ENCODE measurements at places on chromosomes 6 and 20. TPM values are rescaled to one million over a fixed set of nuclear protein-coding genes. Genes with fewer than 3 reads are reported as not detected.

DNA sequence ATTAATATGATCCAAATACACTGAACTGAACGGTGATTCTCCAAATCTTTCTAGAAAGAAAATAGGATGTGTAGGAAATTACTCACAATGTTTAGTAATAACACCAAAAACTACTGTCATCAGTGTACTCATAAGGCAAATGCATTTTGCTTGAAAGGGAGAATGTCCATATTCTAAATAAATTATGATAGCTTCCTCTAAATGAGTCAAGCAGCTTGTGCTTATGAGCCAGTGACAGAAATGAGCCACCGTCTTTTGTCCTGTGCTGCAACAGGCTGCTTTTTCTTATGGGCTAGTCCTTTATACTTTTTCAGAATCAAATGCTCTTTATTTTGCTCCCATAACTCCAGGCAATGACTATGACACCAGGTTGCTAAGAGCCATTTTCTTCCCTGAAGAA lies 4.5 kb upstream of the ZNF451 start:
- DNase-seq = peak; percentile 6

The ADGB gene
- total RNA-seq = not detected

DNA sequence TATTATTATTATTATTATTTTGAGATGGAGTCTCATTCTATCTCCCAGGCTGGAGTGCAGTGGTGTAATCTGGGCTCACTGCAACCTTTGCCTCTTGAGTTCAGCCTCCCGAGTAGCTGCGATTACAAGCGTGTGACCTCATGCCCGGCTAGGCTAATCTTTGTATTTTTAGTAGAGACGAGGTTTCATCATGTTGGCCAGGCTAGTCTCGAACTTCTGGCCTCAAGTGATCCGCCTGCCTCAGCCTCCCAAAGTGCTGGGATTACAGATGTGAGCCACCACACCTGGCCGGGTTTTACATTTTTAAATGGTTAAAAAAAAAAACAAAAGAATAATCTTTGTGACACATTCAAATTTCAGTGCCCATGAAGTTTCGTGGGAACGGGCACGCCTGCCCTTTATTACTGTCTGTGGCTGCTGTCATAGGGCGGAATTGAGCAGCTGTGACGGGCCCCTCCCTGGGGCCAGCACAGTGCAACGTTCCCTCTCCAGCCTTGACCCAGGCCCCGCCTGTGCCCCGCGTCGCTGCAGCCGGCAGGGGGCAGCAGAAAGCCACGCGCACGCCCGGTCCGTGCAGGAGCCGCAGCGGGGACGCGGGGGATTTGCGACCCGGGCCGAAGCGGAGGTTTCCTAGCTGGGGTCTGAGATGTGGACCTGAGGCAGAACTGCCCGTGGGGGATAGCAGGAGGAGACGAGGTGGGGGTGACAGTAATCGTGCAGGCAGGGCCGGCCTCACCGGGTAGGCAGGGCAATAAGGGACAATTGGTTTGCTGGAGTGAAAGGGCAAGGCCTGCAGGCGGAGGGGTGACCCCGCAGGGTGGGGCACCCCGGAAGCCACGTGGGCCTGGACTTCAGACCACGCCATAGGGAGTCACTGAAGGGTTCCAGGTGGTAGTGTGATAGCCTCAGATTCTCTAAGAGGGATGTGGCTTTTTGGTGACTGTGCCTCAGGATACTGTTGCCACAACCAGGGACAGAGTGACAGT lies 54.3 kb downstream of the SYTL3 start:
- peak; percentile 23 for DNase-seq

The LTB gene
- total RNA-seq = 6.4 TPM

The ZHX3 gene
- 6.4 TPM for total RNA-seq

The RAET1G gene
- under 0.01 TPM for total RNA-seq

The HAO1 gene
- total RNA-seq = not detected

The CLPSL1 gene
- not detected for total RNA-seq

- no peak for DNase-seq
These were observed 665 bp downstream of the FASTKD5 start for GRCh38 chr20:3158968-3159431.

GRCh38 chr6:57220083-57220703 lies 1.9 kb downstream of the RAB23 start:
- no peak for DNase-seq

DNA sequence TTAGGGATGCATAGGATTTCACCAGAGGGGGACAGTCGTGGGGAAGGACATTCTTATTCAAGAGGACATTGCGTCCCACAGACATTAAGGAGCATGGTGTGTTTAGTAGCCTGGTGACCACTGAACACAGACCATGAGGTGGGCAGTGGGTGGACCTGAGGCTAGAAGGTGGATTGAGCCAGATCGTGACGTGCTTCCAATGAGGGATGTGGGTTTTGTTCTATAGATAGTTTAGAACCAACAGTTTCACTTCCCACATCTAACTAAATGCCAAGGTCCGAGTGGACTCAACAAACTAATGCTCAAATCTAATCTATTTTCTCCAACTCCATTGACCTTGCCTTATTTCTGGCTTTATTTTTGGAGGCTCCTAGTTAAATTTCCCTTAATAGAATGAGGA lies 58.5 kb downstream of the OGFRL1 start:
- DNase-seq = no peak

DNA sequence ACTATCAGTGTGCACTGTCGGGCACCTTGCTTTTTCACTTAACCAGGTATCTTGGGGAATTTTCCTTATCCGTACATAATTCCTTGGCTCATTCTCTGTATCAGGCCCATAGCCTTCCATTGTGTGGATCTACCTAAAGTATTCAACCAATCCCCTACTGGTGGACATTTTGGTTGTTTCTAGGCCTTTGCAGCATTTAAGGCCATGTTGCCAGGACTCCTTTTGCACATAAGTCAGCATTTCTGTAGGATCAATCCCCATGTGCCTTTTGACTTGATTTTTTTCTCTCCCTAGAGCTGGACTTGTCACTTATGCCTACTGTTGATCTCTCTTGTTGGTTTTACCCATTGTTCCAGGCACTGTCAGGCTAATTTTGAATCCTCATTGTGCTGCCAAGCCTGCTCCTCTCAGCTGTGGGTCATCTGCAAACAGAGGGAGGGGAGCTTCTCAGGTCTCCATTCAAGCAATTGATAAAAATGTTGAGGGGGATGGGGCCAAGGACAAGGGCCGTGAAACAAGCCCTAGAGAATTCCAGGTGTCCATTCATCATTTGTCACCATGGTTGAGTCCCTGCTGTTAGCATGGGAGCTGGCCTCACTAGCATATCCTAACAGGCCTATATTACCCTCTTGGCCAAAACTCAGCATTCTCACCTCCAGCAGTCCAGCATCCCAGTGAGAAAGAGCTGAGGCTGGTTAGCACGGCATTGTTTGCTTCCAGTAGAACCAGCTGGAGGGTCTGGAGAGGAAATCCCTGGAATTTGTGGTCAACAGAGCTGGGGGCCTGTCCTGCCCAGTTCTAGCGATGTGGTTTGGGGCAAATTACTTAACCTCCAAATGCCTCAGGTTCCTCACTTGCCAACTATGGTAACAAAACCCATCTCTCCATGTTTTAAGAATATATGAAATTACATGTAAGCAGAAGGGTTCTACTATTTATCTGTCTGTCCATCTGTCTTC lies 178.4 kb downstream of the MRPL14 start:
- DNase-seq = no peak

DNA sequence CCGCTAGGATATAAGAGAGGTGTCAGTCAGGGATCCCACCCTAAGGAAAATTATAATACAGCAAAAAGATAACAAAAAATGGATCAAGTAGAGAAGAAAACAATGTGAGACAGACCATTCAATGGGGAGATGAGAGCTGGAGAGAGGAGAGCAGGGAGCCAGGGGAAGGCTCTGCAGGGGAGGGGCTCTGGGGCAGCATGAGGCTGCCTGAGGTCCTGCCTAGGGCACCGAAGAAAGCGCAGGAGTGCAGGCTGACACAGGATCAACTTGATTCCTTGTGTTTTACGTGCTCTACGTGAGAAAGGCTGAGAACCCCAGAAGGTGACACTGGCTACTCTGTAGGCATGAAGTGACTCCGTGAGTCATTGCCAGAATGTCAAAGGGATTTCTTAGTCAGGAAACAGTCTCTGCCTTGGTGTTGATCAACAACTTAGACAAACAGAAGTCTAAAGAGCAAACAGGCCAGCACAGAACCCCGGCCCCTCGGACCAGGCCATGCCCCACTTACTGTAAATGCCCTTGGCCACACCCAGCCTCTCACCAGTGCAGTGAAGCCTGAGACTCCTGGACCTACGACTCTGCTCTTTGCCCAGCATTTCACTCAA lies 290.1 kb upstream of the PRDM1 start:
- DNase-seq = no peak

DNA sequence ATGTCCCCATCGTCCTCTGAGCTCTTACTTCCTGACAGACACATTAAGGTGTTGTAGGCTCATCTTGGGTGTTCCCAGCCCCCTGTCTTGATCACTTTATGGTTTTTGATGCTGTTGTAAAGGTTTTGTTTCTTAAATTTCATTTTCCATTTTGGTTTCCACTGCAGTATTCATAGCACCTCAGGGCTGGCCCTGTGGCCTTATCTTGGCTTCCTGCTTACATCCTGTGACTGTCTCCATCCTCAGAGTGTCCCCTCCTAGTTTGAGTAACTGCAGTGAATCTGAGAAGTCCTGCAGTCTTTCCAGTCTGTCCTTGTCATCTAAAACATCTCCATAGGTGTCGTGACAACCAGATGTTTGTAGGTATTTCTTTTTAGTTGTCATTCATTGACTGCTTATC lies 50.9 kb downstream of the JARID2 start:
- DNase-seq = no peak

- DNase-seq = no peak
These were observed 21.1 kb downstream of the EYA2 start for GRCh38 chr20:46915575-46916257.

GRCh38 chr6:143967706-143968376 lies 40.2 kb downstream of the PLAGL1 start:
- no peak for DNase-seq

DNA sequence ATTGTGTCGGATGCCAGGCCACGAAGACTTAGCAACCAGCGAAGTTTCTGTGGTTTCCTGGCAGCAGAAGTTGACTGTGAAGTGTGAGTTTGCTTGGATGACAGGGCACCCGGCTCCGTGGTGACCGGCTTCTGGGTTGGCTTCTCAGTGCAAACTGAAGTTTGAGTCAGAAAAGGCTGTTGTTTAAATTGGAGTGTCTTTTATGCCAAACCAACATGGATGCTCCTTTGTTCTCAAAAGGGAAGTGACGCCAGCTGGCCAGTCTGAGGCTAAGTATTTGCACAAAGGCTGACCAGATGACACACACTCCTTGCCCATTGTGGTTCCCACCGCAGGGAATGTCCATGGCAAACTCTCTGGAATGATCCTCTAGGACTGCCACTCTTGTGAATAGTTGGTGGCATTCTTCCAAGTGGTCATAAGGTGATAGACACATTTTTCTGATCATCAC lies 164.8 kb upstream of the QKI start:
- peak; percentile 80 for DNase-seq

Data from dermis microvascular lymphatic vessel endothelial cell (primary cell).